ENCODE measurements at places on chromosomes 11 and 22. TPM values are rescaled to one million over a fixed set of nuclear protein-coding genes. Genes with fewer than 3 reads are reported as not detected.

GRCh38 chr11:23540101-23540561, 679.9 kb upstream of the CCDC179 start:
- DNase-seq = no peak
- H3K27me3 ChIP-seq = no peaks in the 10 kb centered on the region
- H3K4me3 ChIP-seq = no peak overlapping the region
- no peak overlapping the region for H3K27ac ChIP-seq

Gene SNU13
- total RNA-seq = 116 TPM

Gene FOLR3
- total RNA-seq = not detected

Gene SLC35E4
- total RNA-seq = 4.1 TPM

DNA sequence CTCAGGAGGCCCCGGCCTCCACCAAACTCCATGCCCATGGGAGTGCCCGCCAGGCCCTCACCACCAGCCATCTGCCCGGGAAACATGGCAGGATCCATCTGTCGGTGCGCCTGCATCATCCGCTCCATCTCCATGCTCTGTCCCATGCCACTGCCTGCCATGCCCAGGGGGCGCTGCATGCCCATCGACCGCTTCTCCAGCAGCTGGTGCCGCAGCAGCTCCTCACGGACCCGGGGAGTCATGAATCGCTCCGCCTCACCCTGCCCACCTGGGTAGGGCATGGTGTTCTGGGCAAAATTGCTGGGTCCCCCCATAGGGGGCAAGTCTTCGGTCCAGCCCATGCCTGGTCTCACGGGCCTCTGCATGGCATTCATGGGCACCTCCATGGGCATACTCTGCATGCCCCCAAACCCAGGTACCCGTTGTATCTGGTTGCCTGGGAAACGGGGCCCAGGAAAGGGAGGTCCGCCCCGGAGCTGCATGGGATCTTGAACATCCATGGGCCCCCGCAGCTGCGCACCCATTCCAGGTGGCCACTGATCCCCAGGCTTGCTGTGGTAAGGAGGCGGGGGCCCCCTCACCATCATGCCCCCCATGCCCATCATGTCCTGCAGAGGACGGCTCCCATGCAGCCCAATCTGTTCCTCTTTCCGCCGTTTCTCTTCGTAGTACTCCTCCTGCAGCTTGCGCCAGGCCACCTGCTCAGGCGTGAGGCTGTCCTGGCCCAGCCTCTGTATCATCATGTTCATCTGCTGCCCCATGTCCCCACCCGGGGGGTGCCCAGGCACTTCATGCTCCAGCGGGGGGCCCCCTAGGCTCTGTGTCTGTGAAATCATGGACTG, 18.0 kb downstream of the CXCR5 start:
- H3K27me3 ChIP-seq = no peaks in the 10 kb centered on the region
- no peaks in the 10 kb centered on the region for H3K4me1 ChIP-seq
- DNase-seq = no peak
- no peak overlapping the region for H3K27ac ChIP-seq
- H3K36me3 ChIP-seq = peaks cover 16% of the 10 kb centered on the region
- no peak overlapping the region for H3K4me3 ChIP-seq

Gene LMO2
- 4.5 TPM for total RNA-seq

Gene SBF1
- 106 TPM for total RNA-seq

DNA sequence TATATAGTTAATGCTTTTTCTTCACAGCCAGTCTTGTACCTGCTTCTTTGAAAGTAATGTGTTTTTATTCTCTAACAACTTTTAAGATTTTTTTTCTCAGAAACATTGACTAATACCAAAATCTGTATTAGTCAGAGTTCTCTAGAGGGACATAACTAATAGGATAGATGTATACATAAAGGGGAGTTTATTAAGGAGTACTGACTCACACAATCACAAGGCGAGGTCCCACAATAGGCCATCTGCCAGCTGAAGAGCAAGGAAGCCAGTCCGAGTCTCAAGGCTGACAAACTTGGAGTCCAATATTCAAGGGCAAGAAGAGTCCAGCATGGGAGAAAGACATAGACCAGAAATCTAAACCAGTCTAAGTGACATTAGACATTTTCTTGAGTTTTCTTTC, 140.0 kb downstream of the RAB38 start:
- no peak overlapping the region for H3K4me3 ChIP-seq
- DNase-seq = no peak
- H3K4me1 ChIP-seq = no peaks in the 10 kb centered on the region

Gene KRTAP5-10
- total RNA-seq = 0.31 TPM

Gene PARVG
- 0.53 TPM for total RNA-seq

DNA sequence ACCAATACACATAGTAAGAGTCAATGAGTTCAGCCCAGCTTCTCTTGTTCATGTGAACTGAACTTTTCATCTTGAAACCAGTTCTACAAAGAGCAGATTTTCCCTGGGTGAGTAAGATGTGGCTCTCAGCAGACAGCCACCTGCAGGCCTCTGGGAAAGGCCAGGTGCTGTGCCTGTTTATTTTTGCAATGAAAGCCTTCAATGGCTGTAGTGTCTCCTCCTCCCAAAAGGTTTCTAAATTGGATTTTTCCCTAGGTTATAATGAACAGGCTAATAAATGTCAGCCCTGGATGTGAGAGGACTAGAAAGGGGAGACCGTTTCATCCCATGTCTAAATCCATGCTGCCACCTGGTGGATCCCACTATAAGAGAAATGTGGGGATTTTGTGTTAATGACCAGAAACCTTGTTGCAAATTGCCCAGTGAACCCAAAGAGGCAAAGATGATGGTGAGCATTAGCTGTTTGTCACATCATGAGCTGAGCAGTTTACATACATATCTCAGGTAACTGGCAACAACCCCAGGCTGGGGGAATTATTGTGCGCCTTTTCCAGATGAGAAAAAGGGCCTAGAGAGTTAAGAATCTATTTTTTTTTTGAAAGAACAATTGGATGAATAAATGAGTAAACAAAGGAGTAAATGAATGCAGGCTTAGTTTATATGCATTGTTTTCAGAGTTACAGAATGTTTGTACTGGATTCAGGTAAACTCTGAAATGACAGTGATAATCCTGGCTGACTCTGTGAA, 12.7 kb downstream of the C11orf91 start:
- H3K27ac ChIP-seq = no peak overlapping the region
- no peaks in the 10 kb centered on the region for H3K27me3 ChIP-seq
- H3K4me1 ChIP-seq = peaks cover 26% of the 10 kb centered on the region
- no peak overlapping the region for H3K4me3 ChIP-seq
- DNase-seq = peak; percentile 61

Gene KREMEN1
- total RNA-seq = 28.5 TPM

DNA sequence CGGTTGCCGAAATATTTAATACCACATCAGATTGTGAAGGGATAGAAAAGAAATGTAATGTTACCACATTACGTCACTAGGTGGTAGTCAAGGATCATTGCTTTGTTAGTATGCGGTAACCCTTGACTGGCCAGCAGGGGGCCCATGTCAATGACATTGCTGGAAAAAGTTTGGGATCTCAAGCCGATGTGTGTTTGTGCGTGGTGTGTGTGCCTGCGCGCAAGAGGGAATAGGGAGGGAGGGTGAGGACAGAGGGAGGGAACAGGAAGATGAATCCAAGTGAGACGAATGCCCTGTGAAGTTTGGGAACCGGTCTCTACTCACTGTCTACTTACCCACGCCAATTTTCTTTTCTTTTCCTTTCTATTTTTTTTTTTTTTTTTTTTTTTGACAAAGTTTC, 10.7 kb upstream of the MRGPRX2 start:
- H3K36me3 ChIP-seq = no peaks in the 10 kb centered on the region
- H3K27me3 ChIP-seq = peaks cover 29% of the 10 kb centered on the region
- no peak overlapping the region for H3K27ac ChIP-seq
- peak; percentile 56 for DNase-seq
- H3K4me3 ChIP-seq = peak overlapping the region; percentile 40
- H3K4me1 ChIP-seq = peaks cover 5% of the 10 kb centered on the region

Gene B3GAT1
- total RNA-seq = 1.5 TPM

GRCh38 chr22:45268167-45268957, 16.4 kb upstream of the UPK3A start:
- DNase-seq = no peak
- peak overlapping the region; percentile 87 for H3K4me3 ChIP-seq
- peak overlapping the region; percentile 78 for H3K27ac ChIP-seq
- H3K36me3 ChIP-seq = no peaks in the 10 kb centered on the region
- H3K27me3 ChIP-seq = no peaks in the 10 kb centered on the region

- H3K27me3 ChIP-seq = no peaks in the 10 kb centered on the region
- DNase-seq = no peak
These were observed 5.3 kb upstream of the CHADL start for GRCh38 chr22:41245917-41246499.

- DNase-seq = no peak
- no peaks in the 10 kb centered on the region for H3K27me3 ChIP-seq
- no peaks in the 10 kb centered on the region for H3K4me1 ChIP-seq
- no peak overlapping the region for H3K4me3 ChIP-seq
- no peak overlapping the region for H3K27ac ChIP-seq
These were observed 358.2 kb downstream of the DDX10 start for GRCh38 chr11:109023036-109023435.

All from mesothelial cell of epicardium (in vitro differentiated cells).